ENCODE measurements at places on chromosomes 5 and 9. TPM values are rescaled to one million over a fixed set of nuclear protein-coding genes. Genes with fewer than 3 reads are reported as not detected.

PCA3 gene
- not detected for total RNA-seq

CER1 gene
- not detected for total RNA-seq

PCDHB12 gene
- total RNA-seq = 0.97 TPM

JAK2 gene
- 14.4 TPM for total RNA-seq

SETX gene
- total RNA-seq = 103 TPM

AHRR gene
- 160 TPM for total RNA-seq

PBX3 gene
- 53.4 TPM for total RNA-seq

ADAMTS16 gene
- total RNA-seq = under 0.01 TPM

FBP2 gene
- total RNA-seq = not detected

ARHGEF37 gene
- 2.4 TPM for total RNA-seq

MCIDAS gene
- total RNA-seq = not detected

FRMPD1 gene
- not detected for total RNA-seq

SV2C gene
- not detected for total RNA-seq

XPA gene
- total RNA-seq = 5.8 TPM

MRPL22 gene
- 12.9 TPM for total RNA-seq

IL5 gene
- not detected for total RNA-seq

SLC4A9 gene
- not detected for total RNA-seq

NUTM2F gene
- not detected for total RNA-seq

CKMT2 gene
- total RNA-seq = not detected

ECM2 gene
- total RNA-seq = 38.5 TPM

RECK gene
- total RNA-seq = 147 TPM

GABRA1 gene
- not detected for total RNA-seq

PCDH1 gene
- 1.2 TPM for total RNA-seq

C5orf52 gene
- total RNA-seq = not detected

SPARC gene
- 1,844 TPM for total RNA-seq

TAF1L gene
- not detected for total RNA-seq

COL23A1 gene
- total RNA-seq = 14.7 TPM

TLX3 gene
- not detected for total RNA-seq

PLEKHG4B gene
- total RNA-seq = 0.36 TPM

CTXN3 gene
- not detected for total RNA-seq

PDE6A gene
- not detected for total RNA-seq

PTGDS gene
- 16.9 TPM for total RNA-seq

HINT2 gene
- total RNA-seq = 11.4 TPM

HTR1A gene
- not detected for total RNA-seq
